Fibroblast of the aortic adventitia (primary cell): ENCODE measurements at places on chromosomes 7 and 10. TPM values are rescaled to one million over a fixed set of nuclear protein-coding genes. Genes with fewer than 3 reads are reported as not detected.

Gene MYH16
- total RNA-seq = not detected in 2 replicates

GRCh38 chr7:120783721-120784120, 74.2 kb downstream of the TSPAN12 start:
- no peak for DNase-seq

GRCh38 chr10:22560096-22560912, 154.1 kb downstream of the PIP4K2A start:
- DNase-seq = no peak

Gene MMRN2
- 5.1 and 5.4 TPM in 2 replicates for total RNA-seq
